Eye (tissue), 1 donor: ENCODE measurements at places on chromosomes 7 and 10.
A peak's percentile ranks its signal among the peaks of the same experiment; 100 is the strongest.

DNA sequence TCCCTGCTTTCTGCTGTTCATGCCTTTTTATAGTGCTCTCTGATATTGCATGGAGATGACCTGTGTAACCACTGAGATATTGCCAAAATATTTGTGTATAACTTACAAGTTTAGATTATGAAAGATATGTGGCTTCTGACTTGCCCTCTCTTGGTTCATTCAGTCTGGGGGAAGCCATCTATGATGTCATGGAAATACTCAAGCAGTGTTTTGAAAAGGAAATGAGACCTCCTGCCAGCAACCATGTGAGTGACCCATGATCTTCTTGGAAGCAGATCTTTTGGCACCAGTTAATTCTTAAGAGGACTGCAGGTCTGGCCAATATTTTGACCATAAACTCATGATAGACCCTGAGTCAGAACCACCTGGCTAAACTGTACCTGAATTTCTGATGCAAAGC is 183.0 kb downstream of the THSD7A start:
- no peak for DNase-seq

GRCh38 chr10:48273741-48274140 is 755 bp downstream of the FRMPD2 start:
- no peak for DNase-seq

GRCh38 chr7:106421181-106421762 is 136.5 kb upstream of the NAMPT start:
- DNase-seq = peak; percentile 75

- DNase-seq = no peak
Observed at GRCh38 chr7:158315881-158316280, 271.7 kb downstream of the PTPRN2 start.

DNA sequence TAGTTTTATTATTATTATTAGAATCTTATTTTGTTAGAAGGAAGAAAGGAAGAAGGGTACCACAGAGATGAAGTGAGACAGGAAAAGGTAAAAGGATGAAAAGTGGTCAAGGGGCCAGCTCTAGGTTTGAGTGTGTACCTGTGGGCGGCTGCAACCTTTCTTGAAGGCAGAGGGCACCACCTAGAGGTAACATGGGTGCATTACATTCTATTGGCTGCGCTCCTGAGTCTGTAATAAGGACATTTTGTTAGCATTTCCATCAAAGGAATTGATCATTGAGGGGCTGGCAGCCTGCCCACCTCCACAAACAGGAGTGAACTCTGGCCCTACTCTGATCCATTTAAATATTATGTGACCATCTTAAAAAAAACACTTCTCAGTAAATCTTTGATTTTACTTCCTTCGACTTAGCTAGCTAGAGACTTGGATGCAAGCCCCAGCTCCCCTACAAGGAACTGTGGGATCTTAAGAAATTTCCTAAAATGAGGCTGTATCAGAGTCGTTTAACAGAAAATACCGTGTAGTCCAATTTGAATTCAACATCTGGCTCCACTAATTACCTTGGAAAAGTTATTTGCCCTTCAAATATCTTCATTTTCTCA is 610.4 kb downstream of the IPMK start:
- DNase-seq = peak; percentile 84

DNA sequence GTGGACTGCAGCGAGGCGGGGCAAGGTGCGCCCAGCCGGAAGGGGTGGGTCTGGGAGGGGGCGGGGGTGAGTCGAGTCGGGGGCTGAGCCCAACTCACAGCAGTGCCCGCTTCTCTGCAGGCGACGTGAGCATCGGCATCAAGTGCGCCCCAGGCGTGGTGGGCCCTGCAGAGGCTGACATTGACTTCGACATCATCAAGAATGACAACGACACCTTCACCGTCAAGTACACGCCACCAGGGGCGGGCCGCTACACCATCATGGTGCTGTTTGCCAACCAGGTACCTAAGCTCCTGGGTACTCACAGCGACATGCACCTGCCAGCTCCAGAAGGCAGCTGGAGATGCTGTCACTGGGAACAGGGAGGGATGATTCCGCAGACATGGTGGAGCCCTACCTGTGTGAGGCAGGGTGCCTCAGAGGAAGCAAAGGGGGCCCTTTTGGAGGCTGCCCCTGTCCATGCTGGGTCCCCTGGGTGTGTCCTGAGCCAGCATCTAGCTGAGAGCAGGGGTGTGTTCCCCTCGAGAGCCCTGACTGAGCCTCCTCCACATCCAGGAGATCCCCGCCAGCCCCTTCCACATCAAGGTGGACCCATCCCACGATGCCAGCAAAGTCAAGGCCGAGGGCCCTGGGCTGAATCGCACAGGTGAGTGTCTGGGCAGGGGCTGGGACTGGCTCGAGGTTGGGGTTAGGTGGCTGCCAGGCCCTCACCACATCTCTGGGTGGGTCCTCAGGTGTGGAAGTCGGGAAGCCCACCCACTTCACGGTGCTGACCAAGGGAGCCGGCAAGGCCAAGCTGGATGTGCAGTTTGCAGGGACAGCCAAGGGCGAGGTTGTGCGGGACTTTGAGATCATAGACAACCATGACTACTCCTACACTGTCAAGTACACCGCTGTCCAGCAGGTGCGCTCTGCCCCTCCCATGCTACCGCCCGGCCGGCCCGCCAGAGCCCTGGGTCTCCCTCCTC is 12.8 kb downstream of the FLNC start:
- DNase-seq = no peak

DNA sequence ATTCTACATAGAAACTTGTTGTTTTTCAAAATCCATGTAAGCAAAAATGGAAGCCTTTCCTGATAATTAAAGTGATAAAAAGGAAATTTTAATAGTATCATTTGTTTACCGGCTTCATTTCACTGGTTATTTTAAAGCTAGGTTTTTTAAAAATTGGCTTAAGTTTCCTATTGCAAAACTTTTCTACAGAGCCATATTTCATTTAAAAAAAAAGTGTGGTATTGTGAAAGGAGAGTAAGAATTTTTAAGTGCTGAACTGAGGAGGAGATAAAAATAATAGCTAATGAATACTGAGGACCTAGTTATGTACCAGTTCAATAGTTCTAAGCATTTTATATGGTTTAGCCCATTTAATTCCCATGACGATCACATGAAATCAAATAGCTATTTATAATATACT is 172.2 kb upstream of the COL1A2 start:
- DNase-seq = no peak

- no peak for DNase-seq
Observed at GRCh38 chr10:21584834-21585530, 51.0 kb downstream of the MLLT10 start.

DNA sequence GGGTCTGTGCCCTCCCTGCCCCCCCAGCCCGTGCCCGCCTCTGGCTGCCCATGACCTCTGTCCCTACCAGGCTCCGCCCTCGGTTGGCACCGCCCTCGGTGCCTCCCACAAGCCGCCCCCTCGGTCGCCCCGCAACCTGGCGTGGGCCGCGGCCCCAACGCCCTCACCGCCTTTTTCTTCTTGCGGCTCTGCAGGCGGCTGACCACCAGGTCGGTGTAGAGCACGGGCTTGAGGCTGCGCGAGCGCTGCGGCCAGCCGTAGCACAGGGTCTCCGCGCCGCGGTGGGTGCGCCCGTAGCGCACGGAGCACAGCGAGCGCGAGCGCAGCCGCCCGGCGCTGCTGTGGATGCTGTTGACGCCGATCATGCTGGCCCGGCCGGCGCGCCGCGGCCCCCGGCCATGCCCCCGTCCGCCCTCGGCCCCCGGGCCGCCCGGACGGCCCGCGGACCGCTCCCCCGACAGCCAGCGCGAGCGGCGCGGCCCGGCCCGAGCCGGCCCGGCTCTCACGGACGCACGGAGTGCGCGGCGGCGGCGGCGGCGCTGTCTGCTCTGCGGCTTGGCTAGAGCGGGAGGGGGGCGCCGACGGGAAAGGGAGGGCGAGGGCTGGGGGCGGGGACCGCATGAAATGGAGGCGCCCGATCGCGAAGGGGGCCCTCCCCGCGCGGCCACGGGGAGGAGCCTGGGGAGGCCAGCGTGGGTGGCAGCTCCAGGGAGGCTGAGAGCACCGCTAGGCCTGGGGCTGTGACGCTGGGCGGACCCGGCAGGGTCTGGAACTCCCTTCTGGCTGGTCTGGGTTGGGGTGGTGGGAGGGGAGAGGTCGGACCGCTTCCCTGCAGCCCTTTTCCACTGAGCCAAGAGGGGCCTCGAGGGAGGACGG is 9.6 kb downstream of the PSD start:
- DNase-seq = peak; percentile 85

GRCh38 chr7:2802504-2803341 is 41.4 kb downstream of the GNA12 start:
- peak; percentile 68 for DNase-seq

DNA sequence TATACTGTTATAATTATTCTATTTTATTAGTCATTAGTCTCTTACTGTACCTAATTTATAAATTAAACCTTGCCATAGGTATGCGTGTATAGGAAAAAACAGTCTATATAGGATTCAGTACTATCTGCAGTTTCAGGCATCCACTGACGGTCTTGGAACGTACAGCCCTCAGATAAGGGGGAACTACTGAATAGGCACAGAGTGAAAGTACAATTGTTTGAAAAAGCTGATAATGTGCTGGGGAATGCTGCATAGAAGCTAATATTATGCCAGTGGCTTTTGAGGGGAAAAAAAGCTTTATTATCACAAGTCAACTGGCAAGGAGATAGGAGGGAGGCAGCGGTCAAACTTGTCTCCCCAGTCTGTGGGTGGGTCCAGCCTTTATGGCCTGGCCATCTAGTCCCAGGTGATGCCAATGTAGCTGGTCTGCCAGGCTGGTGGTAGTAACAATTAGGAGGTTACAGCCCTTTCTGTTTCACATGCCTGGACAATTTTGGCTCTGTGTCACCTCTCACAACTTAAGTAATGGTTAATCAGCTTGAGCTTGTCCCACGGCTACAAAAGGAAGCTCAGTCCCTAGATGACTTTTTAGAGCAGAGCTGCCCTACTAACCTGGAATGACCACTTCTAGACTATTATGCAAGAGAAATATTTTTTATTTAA is 8.3 kb upstream of the FMC1 start:
- no peak for DNase-seq

- no peak for DNase-seq
Observed at GRCh38 chr10:124994573-124995473, 52.9 kb downstream of the ZRANB1 start.

DNA sequence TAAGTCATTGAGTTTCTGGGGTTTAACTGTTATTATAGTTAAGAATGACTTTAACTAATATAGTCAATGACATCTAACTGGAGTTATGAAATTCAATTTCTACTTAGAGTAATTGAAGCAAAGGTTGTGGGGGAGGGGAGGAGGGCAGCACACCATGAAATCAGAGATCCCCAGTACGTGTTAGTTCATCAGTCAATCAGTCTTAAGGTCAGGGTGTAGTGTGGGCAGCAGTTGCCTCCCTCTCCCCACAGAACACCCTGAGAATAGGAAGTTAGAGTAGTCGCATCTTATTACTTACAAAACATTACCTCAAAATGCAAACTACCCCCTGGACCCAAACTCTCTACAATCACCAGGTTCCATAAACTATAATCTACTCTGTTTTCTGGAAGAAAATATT is 7.0 kb upstream of the HPS1 start:
- DNase-seq = no peak

GRCh38 chr7:4550117-4550516 is 132.0 kb upstream of the FOXK1 start:
- DNase-seq = no peak

DNA sequence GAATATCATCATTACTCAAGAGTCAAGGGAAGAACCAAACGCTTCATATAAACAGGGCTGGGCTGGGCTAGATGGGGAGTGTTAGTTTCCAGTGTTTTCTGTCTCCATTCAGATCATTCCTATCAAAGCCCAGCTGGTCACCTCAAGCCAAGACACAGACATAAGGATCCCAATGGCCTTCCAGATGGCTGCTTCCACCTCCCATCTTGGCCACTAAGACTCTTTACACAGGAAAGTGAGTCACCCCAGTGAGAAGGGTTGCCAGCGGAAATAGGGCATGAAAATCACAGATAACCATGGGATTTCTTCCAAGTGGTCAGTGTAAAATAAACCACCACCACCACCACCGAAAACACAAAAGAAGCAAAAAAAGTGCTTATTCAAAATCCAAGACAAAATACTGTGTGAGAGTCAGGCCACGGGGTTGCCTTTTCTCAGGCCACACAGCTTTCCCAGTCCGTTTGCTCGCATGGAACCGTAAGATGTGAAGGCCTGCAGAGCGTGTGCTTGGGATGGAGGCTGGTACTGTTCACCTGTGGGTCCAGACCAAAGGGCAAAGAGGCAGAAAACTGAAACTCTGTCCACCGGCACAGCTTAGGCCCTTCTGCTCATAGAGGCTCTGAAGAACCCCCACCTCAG is 5.6 kb downstream of the PRSS2 start:
- DNase-seq = no peak

- no peak for DNase-seq
Observed at GRCh38 chr7:47479821-47480575, 101.9 kb downstream of the TNS3 start.

- DNase-seq = no peak
Observed at GRCh38 chr10:56586461-56586891, 225.4 kb upstream of the ZWINT start.

- no peak for DNase-seq
Observed at GRCh38 chr7:130299866-130300265, 6.9 kb downstream of the CPA4 start.

- DNase-seq = no peak
Observed at GRCh38 chr10:31484431-31485135, 165.6 kb downstream of the ZEB1 start.

GRCh38 chr10:78472551-78472890 is 438.9 kb downstream of the RPS24 start:
- DNase-seq = peak; percentile 83

DNA sequence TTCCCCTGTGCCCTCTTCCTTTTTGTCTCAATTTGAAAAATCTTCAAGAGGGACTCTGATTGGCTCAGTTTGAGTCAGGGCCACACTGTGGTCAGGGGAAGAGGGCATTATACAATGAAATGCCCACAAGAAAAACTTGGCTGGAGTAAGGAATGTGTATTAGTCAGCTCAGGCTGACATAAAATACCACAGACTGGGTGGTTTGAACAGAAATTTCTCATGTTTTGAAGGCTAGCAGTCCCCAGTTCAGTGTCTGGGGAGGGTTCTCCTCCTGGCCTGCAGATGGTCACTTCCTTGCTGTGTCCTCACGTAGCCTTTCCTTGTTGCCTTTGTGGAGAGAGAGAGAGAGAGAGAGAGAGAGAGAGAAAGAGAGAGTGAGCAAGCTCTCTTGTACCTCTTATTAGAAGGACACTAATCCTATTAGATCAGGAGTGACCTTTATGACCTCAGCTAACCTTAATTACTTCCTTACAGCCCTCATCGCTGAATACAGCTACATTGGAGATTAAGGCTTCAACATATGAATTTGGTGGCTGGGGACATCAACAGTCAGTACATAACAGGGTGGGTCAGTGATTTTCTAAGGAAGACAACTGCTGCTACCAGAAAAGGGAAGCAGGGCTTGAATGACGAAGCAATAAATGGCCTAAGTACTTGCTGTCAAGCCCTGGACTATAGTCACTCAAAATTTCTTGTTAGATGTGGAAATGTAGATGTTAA is 25.8 kb upstream of the FAM13C start:
- DNase-seq = peak; percentile 79

GRCh38 chr7:97973206-97973658 is 16.8 kb downstream of the OCM2 start:
- peak; percentile 18 for DNase-seq

DNA sequence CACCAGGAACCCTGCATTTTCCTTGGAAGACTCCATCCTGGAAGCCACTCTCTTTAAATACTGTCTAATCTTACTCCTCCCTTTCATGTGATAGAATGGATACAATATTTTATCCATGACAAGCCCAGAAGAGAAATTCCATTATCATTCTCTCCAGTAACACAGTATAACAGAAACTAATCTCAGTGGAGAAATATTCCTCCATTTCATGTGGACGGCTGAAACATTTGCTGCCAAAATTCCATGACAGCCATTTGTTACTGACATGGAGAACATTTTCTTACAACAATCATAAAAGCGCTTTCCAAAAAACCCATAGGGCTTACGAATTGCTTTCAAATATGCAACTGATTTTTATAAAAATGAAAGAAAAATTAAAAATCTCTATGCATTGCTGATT is 392.8 kb upstream of the KLF6 start:
- no peak for DNase-seq
